Neural progenitor cell (in vitro differentiated cells): ENCODE measurements at places on chromosomes 12 and 14.

- DNase-seq = no peak
Measured at GRCh38 chr14:89702073-89702875, 252.3 kb downstream of the EFCAB11 start.

DNA sequence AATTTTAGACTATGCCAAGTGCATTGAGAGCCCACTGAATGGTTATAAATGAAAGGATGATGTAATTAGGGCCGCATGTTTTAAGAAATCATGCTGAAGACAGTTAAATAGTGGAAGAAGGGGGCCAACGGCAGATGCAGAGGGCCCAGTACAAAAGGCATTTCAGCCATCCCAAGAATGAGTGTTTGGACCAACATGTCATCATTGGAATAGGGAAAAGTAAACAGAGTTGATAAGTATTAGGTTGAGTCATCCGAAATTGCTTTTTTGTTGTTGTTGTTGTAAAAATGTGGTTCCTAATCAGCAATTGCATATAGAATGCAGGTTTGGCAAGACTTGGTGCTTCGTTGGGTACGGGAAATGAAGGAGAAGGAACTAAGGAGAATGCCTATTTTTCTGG lies 29.5 kb downstream of the BMP4 start:
- no peak for DNase-seq

GRCh38 chr12:47773858-47774580 lies 981 bp downstream of the SLC48A1 start:
- no peak for DNase-seq

DNA sequence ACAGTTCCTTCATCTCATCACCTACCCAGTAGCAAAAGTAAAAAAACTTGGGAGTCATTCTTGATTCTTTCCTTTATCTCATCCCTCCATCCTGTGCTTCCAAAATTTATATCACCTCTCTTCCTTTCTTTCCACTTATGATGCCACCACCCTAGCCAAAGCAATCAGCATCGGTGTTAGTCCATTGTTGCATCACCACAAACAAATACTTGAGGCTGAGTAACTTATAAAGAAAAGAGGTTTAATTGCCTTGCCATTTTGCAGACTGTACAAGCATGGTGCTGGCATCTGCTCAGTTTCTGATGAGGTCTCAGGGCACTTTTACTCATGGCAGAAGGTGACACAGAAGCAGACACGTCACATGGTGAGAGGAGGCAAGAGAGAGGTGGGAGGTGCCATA lies 19.8 kb upstream of the CATSPERB start:
- DNase-seq = no peak
